ENCODE measurements at places on chromosomes 6 and 20.

DNA sequence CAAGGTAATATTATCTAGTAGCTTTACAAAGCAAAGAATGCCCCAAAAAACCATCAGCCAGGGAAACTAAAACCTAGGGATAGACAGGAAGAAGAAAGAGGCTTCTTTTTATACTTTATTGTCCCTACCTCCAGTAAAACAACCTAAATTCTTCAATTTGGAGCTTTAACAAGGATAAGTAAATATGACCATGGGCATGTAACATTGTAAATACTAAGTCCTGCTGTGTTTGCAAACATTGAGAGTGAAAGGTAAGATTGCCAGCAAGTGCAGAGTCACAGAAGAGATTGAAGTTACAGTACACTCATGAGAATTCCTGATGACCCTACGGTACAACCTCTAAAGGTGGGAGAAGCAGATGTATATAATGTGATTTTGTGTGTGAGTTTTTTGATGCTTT, 117.2 kb downstream of the FOXO3 start:
- no peak for DNase-seq

DNA sequence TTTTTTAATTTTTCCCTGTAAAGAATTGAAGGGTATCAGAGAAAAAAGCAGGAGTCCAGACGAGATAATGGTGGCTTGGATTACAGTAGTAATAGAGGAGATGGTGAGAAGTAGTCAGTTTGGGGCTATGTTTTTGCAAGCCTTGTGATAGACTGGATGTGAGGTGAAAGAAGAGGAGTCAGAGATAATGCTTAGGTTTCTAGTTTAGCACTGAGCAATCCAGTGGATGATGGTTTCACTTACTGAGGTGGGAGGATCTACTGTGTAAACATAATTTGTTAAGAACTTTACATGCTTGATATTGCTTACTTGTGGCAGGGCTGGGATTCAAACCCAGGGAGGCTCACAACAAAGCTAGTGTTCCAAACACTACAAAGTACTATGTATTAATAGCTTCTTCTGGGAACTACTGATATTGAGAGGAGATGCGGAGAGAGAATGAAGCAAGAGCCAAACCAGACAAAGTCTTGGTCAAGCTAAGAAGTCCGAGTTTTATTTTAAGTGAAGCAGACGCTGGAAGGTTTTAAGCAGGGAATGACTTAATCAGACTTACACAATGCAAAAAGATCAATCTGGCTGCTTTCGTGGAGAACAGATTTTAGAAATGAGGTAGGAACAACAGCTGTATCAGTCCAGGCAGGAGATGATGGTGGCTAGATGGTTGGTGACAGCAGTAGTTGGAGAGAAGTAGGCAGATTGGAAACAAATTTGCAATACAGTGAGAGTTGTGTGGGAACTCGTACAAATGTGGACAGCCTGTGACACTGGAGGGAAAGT, 58.0 kb downstream of the ZFAND3 start:
- no peak for DNase-seq

- no peak for DNase-seq
These were observed 44.9 kb upstream of the PKHD1 start for GRCh38 chr6:52132292-52132691.

DNA sequence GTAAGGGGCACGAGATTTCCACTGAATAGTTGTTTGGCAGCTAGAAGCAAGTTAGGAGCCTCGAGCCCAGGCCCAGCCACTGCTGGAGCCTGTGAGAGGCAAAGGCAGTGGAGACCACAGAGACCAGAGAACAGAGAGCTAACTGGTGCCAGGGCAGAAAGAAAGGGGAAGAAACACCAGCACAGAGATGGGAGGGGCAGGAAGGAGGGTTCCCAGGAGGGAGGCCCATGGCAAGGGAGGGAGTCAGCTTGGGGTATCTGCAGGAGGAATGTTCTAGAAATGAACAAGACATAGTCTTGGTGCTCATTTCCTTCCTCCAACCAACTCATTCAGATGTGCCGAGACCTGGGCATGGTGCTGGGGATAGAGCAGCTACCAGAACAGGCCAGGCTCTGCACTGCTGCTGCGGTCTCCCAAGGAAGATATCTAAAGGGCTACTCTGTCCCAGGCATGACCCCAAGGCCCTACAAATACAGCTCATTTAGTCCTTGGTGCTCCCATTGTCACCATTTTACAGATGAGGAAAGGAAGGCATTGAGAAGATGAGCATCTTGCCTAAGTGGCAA, 10.7 kb downstream of the ANGPT4 start:
- no peak for DNase-seq

- DNase-seq: no peak
These were observed 15.7 kb downstream of the HS3ST5 start for GRCh38 chr6:114327074-114327473.

GRCh38 chr20:4164246-4164645, 148.9 kb upstream of the RNF24 start:
- no peak for DNase-seq

DNA sequence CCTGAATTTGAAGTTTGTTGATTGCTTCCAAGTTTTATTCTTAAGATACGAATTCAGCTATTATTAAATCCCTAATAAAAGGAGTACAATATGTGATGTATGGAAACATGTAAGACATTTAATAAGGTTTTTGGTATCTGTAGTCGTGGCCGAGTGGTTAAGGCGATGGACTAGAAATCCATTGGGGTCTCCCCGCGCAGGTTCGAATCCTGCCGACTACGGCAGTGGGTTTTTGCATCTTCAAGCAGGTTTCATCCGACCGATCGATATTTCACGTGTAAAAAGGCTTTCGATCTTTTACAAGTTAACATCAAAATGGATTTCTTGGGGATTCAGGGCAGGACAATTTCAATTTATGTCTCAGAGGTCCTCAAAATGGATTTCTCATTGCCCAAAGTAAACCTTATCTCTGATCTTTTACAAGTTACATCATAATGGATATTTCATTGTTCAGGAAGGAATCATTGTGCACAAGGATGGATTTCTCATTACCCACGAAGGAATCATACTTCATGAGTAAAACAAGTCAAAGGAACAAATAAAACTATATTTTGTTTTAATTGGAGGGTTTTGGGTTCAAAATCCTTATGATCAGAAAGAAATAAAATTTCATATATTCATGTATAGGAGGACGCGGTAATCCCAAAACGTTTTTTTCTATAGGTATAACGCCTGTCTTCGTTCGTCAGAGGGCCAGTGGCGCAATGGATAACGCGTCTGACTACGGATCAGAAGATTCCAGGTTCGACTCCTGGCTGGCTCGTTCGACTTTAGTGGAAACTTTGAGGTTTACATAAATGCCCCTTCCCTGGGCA, 37.3 kb upstream of the BTN3A2 start:
- no peak for DNase-seq

Data from H7 (cell line).